GM04503 (cell line): ENCODE measurements at places on chromosomes 16 and 17.

DNA sequence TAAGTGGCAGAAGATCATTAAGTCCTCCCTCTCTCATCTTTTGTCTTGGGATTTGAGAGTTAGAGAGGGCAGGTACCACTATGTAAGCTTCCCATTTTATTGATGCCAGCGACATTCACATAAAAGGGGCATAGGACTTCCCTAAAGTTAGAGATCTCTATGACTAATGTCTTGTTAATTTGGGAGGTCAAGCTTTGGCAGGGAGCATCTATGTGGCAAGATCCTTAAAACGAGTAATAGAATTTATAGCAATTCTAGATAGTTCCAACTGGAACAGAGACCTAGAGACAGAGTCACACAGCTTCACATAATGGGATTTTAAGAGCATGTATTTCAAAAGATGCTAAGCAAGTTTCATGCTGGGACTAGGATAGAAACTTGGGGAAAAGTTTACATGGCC, 308.0 kb downstream of the MAP2K6 start:
- DNase-seq: no peak

DNA sequence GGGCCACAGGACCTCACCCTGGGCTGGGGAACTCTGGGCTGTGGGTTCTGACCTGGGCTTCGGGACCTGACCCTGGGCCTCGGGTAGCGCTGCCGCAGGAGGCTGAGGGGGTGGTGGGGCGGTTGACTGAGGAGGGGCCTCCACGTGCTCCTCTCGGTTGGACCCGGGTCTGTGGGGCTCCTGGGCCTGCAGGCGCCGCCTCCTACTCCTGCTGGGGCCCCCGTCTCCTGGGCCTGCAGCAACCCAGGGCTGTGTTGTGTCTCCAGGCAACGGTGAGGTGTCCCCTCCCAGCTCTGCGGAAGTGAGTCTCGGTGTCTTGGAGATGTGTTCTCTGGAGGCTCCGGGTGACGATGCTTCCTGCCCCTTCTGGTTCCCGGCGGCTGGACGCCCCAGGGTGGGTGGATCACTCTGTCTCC, 41.5 kb upstream of the GNG13 start:
- DNase-seq: no peak

- DNase-seq: peak; percentile 45
Measured at GRCh38 chr17:57484081-57484666, 227.9 kb downstream of the MSI2 start.

GRCh38 chr16:28053461-28053860, 10.1 kb downstream of the GSG1L start:
- no peak for DNase-seq

DNA sequence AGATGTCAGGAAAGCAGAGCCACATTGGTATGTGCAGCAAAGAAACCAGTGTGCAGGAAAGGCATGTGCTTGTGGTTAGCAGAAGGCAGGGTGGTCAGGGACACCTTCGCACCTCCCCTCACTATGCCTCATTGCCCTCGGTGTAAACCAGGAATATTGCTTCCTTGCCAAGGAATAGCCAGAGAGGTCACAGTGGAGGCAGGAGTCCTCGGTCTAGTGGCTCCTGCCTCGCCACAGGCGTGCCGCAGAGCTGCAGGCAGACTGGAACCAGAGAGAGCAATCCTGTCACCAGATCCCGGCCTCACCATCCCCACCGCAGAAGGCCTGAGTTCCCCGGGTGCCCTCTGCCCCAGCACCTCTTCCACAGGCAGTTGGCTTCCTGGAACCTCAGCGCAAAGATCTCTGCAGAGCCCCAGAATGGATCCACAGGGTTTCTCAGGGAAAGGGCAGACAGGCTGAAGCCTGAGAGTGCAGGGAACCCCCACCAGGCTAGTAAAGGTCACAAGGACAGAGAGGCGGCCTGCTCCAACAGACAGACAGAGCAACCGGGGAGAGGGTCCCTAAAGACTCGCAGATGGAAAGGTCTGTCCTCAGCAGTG, 21.6 kb downstream of the CCDC182 start:
- DNase-seq: no peak

DNA sequence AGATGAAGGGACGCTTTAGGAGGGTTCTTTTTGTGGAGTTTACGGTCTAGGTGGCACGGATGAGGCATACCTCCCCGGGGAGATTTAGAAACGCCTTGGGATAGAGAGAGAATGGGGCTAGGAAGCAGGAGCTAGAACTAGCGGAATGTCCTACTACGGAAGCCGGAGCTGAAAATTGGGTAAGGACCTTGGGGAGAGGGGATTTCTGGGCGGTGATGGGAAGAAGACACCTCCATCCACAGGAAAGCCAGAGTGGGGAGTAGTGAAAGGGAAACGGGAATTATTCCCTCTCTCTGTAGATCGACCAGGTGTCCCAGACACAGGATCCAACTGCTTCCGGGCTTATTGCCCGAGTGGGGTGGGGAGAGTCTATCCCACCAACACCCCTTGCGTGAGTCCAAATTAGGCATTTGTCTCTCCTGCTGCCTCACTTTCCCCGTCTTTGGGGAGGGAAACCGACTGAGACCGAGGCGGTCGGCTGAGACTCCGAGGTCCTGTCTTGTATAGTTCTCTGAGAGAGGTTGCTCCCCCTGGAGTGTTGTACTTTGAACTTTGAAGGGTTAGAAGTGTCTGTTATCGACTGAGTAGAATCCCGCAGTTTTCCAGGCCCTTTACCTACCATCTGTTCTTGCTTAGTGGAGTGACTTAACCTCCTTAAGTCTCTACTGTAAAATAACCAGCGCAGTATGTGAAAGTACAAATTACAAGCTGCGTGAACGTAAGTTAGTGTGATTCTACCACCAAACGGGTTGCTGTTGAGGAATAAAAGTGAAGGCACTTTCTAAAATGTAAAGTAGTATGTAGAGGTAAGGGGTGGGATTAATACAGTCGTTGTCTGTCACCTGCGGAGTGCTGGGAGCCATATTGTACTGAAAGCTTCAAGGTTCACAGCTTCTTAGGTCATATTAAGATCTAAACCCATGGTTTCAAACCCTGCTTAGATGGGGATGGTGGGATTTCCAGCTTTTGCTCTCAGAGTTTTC, 1.0 kb downstream of the RSPRY1 start:
- no peak for DNase-seq

GRCh38 chr17:18319604-18320256, 4.6 kb downstream of the SMCR8 start:
- DNase-seq: no peak

DNA sequence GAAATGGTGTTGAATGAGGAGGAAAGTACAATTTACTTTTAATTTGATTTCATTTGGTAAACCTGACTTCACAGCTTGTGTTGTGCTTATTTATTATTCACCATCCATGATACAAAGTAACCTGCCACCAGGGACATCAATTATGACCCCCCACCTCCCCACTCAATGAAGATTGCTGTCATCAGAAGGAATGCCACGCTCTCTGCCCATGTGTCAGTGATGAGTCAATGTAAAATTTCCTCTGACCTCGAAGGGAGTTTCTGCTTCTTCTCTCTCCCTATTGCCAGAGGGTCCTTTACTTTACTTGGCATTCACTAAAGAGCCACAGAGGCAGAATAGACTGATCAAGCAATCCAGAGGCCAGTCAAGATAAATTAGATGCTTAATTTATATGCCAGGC, 759.7 kb downstream of the CDH11 start:
- DNase-seq: no peak

- no peak for DNase-seq
Measured at GRCh38 chr17:6454495-6455320, 10.5 kb downstream of the PIMREG start.

DNA sequence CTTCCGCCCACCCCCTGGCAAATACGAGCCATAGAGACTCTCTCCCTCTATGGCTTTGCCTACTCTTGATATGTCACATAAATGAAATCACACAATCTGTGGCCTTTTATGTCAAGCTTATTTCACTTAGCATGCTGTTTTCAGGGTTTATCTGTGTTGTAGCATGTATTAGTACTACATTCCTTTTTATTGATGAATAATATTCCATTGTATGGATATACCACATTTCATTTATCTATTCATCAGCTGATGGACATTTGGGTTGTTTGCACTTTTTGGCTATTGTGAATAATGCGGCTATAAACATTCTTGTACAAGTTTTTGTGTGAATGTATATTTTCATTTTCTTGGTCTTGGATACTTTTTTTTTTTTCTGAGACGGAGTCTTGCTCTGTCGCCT, 37.0 kb upstream of the DHX8 start:
- no peak for DNase-seq

DNA sequence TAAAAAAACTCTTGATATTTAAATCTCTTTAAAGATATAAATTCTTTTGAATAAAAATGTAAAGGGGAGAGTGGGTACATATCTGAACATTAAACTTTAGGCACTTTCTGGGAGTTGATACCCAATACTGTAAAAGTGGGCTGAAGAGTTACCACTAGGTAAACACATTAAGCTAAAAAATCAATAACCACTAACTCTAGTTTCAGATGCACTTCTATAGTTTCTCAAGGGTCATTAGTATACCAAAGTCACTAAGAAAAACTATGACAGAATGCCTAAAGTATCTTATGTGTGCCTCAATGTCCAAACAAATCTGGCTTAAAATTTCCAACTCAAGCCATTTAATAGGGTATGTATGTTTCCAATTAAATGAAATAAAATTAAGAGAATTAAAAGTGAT, 13.1 kb upstream of the CFDP1 start:
- DNase-seq: no peak

DNA sequence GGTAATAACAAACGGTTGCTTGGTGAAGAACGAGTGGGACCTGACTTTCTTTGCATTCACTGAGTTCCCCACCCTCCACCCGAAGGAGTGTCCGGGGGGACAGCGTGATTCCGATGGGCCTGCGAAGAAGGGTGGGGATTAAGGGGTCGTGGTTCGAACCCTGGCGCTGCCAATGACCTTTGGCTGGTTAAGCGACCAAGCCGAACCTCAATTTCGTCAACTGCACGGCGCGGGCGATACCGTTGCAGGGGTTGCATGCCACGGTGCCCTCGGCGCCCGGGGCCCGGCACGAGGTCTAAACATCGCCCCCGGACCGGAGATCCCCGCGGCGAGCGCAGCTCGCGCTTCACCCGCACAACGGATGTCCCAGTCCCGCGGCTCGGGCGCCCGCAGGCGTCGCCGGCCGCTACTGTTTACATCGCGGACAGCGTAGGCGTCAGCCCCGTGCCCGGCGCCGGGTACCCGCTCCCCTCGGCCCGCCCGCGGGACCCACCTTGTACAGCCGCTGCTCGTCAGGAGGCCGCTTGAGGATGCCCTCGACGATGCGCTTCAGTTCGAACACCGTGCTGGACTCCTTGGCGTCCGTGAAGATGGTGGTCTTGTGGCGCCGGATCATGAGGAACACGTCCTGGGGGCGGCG, 460 bp downstream of the ELOB start:
- no peak for DNase-seq

DNA sequence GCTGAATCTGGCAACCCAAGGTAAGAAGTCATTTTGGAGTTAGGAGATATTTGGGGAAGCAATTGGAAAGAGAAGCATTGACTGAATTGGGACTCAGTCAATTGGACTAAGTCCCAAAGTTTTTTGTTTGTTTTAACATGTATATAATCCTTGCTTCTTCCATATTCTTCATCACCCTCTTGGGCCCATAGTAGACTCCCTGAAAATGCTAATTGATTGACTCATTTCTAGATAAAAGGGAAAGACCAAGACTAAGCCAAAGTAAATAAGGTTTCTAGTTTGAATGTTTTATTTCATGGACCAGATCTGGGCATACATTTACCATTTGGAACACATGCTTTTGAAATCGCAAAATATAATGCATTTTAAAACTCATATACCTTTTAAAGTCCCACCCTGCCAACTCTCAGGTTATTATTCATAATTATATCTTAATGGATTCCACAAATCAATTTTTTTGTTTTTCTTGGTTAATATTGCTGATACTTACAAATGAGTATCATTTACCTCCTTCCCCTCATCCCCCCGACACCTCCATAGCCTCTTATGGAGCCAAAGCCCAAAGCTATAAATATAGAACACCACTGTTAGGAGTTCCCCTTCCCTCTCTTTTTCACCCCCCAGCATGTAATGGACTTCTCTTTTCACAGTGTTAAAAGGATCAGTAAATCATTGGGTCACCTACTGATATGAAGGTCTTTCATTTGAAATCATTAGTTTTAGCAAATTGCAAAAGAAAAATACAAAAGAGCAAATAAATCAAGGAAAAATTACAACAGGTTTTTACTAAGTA, 674.0 kb upstream of the SOX9 start:
- DNase-seq: no peak
